ENCODE measurements at places on chromosomes 7 and 10. TPM values are rescaled to one million over a fixed set of nuclear protein-coding genes. Genes with fewer than 3 reads are reported as not detected.
A peak's percentile ranks its signal among the peaks of the same experiment; 100 is the strongest.

DNA sequence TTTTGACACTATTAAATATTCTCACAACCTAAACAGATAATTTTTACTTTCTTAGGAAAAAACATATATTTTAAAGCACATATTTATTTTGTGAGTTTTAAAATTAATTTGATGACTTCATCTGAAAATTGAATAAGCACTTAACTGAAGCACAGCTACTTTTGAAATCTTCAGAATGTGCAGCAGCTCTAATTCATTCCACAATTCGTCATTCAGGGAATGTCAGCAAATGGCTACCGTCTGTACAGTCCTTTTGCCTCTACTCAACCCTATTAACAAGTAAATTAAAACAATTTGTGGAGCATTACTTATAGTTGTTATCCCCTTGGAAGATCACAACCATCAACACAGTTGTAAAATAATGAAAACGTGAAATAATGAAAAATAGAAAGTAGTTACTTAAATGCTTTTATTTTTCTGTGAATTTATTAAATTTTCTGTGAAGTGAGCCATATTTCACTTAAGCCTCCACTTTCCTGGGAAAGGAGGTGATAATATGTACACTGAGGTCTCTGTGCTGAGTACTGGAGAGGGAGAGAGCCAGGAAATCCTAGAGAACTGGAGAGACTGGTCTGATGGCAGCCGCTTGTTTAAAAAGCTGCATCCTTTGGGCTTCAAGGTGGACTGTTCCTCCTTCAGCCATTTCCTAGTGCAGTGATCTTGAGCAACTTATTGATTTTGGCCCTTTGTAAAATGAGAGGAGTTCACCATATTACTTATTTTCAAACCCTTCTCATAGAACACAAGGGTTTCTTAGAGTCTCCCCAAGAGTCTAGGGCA lies 70.6 kb downstream of the REEP3 start:
- DNase-seq, result no peak

GRCh38 chr10:93110472-93111146 lies 36.9 kb downstream of the CYP26A1 start:
- DNase-seq, result no peak

- no peak for DNase-seq
Observed at GRCh38 chr7:105321754-105322455, 66.8 kb downstream of the SRPK2 start.

GRCh38 chr7:98211221-98211675 lies at the start of gene BHLHA15:
Gene BHLHA15 (plus strand): TSS chr7:98211439. CDS start chr7:98212310, 871 bp downstream.
- no peak for DNase-seq

DNA sequence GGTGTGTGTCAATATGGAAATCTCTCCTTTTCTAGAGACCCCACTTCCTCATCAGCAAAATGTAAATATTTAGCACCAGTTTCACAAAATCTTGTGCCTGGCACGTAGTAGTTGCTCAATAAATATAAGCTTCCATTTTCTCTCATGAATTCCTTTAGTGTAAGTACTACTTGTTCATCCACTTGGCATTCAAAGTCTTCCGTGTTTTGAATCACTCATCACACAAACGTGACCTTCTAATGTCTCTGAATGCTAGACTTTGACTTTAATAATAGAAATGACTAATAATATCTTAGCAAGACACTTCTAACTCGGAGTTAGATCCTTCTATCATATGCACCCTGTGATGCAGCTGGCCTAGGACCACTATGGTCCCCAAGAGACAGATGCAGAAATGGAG lies 168.7 kb upstream of the ZNF32 start:
- DNase-seq, result no peak

- no peak for DNase-seq
Observed at GRCh38 chr10:17473228-17473950, 19.0 kb upstream of the ST8SIA6 start.

DNA sequence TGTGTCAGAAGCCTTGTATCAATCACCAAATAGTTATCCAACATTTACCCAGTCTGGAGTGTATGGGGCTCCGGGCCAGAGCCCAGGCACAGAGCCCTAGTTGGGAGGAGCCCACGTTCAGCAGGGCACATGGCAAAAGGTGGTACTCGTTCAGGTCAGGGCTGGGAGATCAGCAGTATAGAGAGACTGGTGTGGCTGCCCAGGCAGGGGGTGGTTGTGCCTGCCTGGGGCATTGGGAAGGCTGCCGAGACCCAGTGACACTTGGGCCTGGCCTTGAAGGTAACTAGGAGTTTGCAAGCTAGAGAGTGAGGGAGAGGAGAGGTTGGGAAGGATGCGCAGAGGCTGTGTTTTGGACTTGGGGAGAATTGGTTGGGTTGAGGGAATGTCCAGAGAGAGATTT lies 48.9 kb upstream of the IGFBP3 start:
- DNase-seq, result no peak

- peak; percentile 57 for DNase-seq
Observed at GRCh38 chr7:101743241-101743994, 74.0 kb upstream of the CUX1 start.

The SPDYE2B gene
- not detected for total RNA-seq

The PPP1R17 gene
- not detected for total RNA-seq

All from mucosa of gallbladder (tissue), 1 donor.